NCI-H1417 (cell line): ENCODE measurements at places on chromosomes 6 and 20.
A peak's percentile ranks its signal among the peaks of the same experiment; 100 is the strongest.

DNA sequence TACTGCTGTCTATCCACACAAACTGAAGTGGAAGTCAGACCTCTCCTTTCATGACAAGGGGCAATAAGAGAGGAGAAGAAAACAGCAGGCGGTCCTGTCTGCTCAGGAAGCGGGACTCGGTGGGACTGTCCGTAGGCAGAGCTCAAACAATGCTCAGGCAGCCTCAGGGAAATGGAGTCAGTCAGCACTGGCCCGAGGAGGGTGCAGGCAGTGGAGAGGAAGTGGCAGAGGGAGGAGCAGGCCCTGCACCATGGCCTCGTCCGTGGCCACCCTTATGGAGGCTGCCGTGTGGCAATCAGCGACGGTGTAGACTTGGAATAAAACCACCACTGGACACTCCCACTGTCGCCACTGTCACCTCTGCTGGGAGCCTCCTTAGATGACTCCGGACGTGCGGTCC lies 19.6 kb downstream of the FOXC1 start:
- no peak for DNase-seq

GRCh38 chr6:72048080-72048479 lies 161.7 kb downstream of the RIMS1 start:
- DNase-seq, result no peak

DNA sequence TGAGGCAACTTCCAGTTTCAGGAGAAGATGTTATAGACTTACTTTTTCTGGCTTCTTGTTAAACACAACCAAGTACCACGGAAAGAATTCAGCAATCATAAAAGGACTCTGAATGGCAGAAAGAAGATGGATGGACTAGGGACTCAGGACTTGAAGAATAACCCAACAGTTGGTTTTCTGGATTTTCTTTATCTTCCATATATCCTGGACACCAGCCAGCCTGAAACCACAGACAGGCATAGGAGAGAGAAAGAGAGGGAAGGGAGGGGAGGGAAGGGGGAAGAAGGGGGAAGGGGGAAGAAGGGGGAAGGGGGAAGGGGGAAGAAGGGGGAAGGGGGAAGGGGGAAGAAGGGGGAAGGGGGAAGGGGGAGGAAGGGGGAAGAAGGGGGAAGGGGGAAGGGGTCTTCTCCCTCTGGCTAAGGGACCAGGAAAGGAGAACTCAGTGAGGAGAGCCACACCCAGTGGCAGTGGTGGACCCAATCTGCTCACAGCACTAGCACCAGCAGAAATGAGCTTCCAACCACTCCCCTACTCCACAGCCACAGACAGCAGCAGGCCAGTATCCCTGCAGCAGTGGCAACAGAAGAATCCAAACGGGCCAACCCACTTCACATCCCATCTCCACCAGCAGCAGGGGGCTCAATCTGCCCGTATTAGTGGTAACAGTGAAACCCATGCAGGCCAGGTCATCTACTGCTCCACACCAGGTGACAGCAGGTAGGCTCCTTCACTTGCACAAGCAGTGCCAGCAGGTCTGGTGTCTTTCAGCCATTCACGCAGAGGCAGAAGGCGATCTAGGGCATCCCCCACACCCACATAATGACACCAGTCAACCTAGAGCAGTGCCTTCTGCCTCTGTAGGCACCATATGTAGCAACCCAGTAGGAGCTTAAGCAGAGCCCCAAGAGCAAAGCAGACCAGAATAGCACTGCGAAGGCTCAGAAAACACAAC lies 78.6 kb downstream of the TRMT6 start:
- DNase-seq, result no peak

DNA sequence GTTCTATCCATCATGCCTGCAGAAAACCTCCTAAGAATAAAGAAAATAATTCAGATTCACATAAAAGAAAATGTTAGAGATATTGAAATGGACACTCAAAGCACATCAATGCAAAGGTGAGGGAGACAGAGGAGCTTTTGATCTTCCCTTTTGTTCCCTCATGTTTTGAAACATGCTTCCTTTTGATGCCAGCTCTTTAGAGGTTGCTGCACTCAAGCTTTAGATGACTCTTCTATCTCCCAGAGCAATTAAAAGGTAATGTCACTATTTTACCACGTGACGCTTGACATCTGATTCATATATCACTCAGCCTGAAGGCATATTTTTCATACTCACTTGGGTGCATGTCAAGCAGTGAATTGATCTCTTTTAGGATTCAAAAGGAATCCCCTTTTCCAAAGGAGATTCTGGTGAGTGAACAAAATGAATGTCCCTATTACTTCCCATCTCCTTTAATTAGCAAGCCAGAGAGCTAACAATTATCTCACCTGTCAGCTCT lies 1026.7 kb downstream of the KIF16B start:
- DNase-seq, result peak; percentile 35

DNA sequence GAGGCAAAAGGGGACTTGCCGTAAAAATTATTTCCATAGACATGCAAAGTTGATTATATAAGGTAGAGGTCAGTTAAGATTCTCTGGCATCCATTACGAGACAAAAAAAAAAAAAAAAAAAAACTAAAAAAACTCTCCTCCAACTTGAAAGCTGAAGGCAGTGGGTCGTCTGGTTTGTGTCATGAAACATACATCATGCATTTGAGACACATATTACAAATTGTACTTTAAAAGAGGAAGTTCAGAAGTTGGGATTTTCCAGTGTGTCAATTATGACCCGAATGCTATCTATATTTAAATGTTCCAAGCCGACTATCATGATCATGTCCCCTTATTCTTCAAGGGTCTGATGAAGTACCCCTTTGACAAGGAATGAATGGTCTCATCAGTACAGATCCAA lies 125.1 kb downstream of the ZNF217 start:
- no peak for DNase-seq
